ENCODE measurements at places on chromosomes 3 and 15.
A peak's percentile ranks its signal among the peaks of the same experiment; 100 is the strongest.

DNA sequence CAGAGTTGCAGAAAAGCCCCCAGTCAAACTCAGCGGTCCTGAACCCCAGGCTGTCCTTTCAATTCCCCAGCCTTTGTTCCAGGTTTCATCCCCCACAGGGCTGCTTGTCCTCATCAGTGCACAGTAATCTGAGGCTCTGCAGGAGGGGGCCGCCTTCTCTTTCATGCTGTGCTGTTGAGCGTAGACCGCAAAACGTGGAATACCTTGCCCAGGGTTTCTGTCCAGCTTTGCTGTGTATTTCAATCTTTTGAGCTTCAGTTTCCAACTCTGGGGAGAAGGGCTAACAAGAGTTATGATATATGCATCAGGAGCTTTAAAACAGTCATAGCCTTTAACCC is 64.8 kb downstream of the FAM43A start:
- DNase-seq, result no peak

DNA sequence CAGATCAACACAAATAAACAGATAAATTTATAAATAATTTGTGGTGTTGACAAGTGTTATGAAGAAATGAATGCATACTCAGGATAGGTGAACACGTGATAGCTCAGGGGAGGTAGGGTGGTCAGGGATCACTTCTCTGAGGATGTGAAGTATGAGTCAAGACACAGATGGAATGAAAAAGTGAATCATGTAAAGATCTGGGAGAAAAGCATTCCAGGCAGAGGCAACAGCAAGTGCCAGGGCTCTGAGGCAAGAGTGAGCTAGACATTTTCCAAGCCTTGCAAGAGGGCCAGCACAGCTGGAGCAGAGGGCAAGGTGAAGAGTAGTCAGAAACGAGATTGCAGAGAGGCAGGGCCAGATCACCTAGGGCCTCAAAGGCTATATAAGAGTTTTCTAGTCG is 177.8 kb downstream of the WNT5A start:
- peak; percentile 38 for DNase-seq

DNA sequence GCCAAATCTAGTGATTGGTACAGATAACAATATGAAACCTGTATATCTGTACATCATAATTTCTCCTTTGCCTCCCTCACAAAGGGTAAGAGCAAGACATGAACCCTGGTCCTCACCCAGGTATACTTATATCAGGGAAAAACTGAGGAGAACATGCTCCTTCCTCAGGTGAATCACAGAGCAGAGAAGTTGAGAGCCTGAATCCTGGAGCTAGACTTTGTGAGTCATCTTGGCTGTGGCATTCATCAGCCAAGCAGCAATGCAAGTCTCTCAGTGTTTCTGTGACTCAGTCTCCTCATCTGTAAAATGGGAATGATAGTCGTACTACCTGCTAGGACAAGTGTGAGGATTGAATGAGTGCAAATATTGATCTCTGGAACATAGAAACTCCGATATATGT is 165.7 kb upstream of the ADAMTS9 start:
- peak; percentile 19 for DNase-seq

DNA sequence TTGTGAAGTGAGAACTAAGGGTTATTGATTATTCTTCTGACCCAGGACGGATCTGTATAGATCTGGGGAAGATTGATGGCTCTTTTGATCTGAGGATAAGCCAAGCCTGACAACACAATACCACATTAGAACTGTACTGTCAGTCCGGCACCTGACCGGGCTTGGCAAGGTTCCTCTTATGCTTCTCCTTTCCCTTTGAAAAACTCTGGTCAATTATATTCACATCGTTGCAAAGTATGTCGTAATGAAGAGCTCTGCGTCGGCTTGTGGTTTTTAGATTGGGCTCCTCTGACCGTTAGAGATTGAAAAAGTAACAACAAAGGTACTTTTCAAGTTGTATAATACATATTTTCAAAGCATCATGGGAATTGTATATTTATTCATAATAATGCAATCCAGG is 389.8 kb downstream of the NR2F2 start:
- DNase-seq, result no peak

- DNase-seq, result peak; percentile 89
These were observed 770.6 kb upstream of the NR2F2 start for GRCh38 chr15:95559875-95560394.

GRCh38 chr15:64749999-64750657 is 25.3 kb downstream of the RBPMS2 start:
- no peak for DNase-seq

DNA sequence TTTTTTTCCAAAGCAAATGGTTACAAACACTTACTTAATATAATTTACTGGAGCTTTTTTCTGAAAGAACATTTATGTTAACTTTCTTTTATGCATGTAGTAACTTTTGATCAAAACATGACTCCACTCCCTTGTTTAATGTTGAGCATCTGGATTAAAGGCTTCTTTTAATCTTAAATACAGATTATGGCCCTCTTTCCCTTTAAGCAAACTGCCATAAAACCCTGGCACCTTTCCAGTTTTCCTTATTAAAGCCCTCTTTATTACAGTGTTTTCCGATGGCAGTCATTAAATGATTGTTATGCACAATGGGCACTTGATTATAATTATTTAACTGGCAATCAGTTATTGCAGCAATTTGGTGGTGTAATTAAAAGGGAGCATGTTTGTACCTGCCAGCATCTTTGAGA is 167.0 kb downstream of the VGLL4 start:
- no peak for DNase-seq

DNA sequence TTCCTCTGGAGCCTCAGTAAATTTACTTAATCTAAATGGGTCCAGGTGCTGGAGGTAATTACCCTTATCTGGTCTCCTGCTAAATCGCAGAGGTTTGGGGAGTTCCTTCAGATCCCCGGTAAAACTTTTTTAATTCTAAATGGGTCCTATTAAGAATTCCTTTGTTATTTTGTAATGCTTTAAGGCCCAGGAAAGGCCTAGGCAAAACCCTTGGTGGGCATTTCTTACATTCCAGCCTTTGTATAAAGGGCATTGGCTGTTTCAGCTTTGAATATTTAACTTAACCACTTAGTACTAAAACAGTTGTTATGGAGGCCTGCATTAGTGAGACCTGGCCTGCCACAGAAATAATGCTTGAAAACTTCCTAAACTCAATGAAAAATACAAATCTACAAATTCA is 14.9 kb upstream of the ZNF662 start:
- no peak for DNase-seq

Data from RCC 7860 (cell line).